Effector memory CD4-positive, alpha-beta T cell (primary cell): ENCODE measurements at places on chromosomes 5 and 9.

GRCh38 chr9:117945286-117945685, 241.1 kb downstream of the TLR4 start:
- no peak for DNase-seq

DNA sequence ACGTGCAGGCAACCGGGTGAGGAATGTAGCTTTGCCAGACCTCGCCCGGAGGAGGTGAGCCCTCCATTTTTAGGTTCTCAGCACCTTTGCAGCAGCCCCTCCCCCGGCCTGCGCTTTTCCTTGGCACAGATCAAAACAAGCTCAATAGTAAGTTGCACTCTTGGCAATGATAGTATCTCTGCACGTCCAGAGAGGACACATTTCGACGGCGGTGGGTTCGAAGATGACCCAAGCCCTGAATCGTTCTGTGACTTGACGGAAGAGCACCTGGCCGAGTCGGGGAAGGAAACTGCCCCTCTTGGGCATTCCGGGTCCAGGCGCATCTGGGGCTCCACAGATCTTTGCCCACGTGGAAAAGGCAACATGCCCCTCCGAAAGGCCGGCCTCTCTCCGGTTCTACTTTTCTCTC, 904 bp downstream of the GDNF start:
- DNase-seq, result no peak

GRCh38 chr9:22214497-22215031, 205.5 kb upstream of the CDKN2B start:
- DNase-seq, result no peak

DNA sequence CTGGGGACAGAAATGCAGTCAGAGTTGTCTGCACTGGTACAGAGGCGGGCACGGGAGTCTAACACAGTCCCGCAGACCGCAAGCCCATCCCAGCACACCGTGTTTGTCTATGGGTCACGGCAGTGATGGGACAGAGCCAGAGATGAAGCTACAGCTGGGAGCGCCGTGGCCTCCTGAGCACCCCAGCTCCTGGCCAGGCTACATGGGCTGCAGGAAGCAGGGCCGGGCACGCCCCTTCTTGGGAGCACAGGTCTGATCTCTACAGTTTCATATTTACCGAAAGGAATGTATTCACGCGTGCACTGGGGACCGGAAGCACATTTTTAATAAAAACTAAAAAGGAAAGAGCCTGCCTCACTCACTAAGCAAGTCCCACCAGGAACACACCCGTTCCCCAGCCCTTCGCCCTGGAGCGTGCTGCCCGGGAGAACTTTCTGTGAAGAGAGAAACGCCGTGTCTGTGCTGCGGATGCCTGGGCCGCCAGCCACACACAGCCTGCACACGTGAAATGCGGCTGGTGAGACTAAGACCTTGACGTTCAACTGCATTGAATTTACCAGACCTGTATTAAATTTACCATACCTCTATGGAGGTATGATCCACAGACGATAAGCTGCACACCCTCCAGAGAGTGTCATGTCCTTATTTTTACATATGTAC, 81.1 kb downstream of the VAV2 start:
- no peak for DNase-seq

DNA sequence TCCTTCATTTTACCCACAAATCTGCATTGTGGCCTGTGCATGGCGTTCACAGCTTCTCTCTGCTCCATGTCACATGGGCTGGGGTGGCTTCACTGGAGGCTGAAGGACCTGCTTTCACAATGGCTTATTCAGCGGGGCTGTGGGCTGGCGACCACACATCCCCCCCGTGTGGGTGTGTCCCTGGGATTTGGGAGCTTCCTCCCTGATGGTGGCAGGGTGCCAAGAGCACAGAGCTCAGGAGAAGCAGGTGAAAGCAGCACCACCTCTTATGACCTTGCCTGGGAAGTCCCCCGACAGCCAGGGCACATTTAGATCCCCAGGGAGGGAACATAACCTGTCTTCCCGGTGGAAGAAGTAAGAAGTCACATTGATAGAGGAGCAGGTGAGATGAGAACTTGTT, 5.0 kb upstream of the MED10 start:
- no peak for DNase-seq

- DNase-seq, result no peak
These were observed 93.8 kb downstream of the TTC39B start for GRCh38 chr9:15213249-15213648.

GRCh38 chr9:2727966-2728613, 10.8 kb downstream of the KCNV2 start:
- no peak for DNase-seq

GRCh38 chr5:78893940-78894677, 91.0 kb downstream of the ARSB start:
- DNase-seq, result no peak

DNA sequence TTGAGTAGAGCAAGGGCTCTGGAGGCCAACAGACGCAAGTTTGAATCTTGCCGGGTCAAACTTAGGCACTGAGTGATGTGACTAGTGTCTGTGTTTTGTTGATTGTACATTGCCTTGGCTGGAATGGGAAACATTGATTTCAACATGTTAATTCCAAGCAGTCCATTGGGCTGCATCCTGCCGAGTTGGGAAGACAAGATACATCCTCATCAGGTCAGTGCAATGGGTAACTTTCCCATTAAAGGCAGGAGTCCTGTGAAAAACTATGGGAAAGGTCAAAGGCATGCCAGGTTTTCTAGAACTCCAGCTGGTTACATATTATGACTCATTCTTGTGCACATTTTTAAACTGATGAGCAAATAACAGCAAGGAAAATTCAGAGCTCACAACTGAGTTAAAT, 126.5 kb upstream of the ABCA1 start:
- no peak for DNase-seq

- DNase-seq, result no peak
These were observed 70.0 kb upstream of the KLF9 start for GRCh38 chr9:70484232-70485130.

- no peak for DNase-seq
These were observed 1.9 kb upstream of the CLPTM1L start for GRCh38 chr5:1346627-1347440.

DNA sequence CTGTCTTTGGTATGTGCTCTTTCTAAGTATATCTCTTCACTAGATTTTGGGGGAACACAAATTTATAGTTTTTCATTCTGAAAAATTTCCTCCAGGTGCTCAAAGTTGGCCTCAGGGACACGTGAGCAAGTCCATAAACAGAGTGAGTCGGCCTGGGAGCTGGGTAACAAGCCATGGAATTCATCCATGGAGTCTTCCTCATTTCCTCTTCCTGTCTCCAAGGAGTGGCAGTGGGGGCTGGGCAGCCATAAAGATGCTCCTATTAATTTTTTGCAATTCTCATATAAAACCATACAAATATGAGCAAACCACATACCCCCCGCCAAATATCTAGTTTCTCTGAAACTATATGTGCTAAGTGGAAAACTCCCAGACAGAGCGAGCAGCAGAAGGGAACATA, 136.6 kb upstream of the OTULINL start:
- no peak for DNase-seq

- no peak for DNase-seq
These were observed 635 bp downstream of the FBN2 start for GRCh38 chr5:128537221-128537999.

DNA sequence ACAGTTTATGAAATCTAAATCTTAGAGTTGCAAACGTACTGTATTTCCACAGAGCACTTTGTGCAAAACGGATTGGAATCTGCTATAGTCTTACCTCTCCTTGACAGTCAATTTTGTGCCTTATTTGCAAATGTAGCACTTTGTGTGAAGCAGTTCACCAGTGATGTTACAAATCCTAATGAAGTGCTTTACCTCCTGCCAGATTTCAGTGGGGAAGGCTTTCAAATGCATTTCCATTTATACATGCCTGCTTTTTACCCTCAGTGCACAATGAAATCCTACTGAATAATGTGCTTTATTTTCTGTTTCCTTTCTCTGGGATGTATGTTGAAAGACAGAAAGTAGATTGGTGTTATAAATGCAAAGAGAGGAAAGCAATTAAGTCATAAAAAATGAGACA, 2141.6 kb upstream of the C9orf72 start:
- DNase-seq, result no peak

DNA sequence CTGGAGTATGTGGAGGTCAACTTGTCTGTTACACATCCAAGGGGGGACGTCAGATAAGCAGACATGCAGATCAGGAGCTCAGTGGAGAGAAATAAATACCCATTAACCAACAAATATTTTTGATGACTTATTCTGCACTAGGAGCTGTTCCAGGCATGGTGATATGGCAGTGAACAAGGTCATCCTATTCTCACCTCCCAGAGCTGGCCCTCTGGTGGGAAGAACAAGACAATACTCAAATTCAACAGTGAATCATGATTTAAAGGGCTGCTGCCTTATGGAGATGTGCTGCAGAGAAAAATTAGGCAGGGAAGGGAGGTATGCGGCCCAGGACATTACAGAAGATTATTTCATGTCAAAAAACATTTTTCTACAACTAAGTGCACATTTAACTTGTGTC, 36.5 kb downstream of the SYK start:
- no peak for DNase-seq

- DNase-seq, result no peak
These were observed 183.2 kb downstream of the TLR4 start for GRCh38 chr9:117887383-117887782.

DNA sequence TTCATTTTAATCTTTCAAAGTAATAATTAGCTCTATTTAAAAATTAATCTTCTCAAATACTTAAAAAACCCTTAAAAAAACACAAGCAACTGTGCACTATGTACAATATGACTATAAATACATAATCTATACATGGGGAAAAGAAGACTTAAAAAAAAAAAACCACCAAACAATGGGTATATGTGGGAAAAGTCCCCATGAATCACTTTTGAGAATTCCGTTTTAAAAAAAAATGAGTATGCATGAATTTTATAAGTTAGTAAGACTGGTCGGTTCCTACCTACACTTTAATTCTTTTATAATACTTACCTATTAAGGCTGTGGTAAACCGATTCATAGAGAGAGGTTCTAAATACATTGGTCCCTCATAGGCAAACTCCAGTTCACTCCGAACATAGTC, 27.7 kb downstream of the RNF145 start:
- DNase-seq, result no peak

DNA sequence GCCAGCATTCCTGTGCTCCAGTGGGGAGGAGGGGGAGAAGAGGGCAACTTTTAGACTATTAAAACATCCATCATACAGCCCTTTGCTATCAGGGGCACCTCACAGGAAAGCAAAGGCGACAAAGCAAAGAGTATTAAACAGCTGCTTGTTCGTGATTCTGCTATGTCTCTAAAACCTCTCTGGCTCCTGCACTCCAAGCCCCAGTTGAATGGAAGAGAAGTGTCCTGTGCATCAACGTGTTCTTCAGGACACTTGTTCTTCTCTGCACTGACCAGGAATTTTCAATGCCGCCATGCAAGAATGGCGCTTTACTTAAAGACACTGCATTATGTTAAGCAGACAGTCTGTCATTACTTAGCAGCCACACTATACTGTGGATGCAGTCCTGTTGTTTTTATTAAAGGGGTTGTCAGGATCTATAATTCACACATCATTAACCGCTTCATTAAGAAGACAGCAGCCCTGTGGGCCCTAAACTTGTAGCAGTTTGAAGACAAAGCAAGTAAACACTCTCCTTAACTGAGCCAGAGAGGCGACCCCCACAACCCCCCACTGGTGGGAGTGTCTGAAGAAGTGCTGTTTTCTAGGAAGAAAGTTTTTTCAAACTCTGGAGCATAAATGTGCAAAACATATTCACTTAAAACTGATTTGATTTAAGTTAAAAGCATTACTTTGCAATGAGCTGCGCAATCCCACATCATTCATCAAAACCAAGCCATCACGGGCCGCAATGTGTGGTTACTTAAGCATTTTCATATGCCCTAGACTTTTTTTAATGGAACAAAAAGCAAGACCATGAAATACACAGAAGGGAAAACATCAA, 164.5 kb downstream of the ZNF608 start:
- DNase-seq, result no peak

DNA sequence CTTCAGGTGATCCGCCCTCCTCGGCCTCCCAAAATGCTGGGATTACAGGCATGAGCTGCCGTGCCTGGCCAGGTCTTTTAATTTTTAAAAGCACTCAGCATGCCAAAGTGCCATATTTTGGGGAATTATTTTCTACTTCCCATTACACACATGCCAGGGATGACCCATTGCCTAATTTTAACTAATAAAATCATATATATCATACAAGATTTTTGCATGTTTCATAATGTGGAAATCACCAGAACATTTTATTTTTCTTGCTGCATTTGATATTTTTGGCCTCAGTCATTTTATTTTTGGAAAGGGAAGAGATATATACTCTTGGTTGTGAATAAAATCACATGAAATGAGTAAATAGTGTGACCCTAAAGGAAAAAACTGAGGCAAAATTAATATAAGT, 45.3 kb upstream of the TENT2 start:
- no peak for DNase-seq

DNA sequence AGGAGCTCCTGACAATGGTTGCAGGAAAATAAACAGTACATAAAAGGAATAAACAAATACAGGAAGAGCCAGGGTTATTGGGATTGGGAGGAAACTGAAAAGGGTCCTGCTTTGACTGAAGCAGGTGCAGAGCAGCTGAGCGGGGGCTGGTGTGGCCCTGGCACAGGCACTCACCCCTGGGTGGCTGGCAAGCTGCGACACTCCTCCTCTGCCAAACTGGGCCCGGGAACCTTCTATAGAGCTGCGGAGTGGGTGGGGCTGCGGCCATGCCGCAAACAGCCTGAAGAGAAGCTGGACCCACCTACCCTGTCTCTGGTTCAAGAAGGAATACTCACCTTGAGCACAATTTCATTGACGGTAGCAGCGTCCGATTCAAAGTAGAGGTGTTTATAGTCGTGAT, 182.5 kb downstream of the GAPVD1 start:
- no peak for DNase-seq

GRCh38 chr9:126677188-126678084, 63.7 kb downstream of the LMX1B start:
- DNase-seq, result no peak

- DNase-seq, result no peak
These were observed 10.7 kb upstream of the STK32A start for GRCh38 chr5:147223948-147224791.

- DNase-seq, result no peak
These were observed 44.8 kb downstream of the PTPN3 start for GRCh38 chr9:109453210-109453842.

DNA sequence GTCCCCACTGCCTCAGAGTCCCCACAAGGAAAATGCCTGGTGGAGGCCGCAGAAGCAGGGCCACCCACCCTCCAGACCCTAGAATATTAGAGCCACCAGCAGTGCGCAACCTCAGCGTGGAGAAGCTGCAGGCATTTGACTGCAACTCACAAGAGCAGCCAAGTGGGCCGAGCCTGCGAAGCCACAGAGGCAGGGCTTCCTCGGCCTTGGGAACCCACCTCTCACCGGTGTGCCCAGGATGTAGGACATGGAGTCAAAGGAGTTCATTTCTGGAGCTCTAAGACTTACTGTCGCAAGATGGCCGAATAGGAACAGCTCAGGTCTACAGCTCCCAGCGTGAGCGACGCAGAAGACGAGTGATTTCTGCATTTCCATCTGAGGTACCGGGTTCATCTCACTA, 397.9 kb upstream of the PIK3R1 start:
- no peak for DNase-seq

- no peak for DNase-seq
These were observed 115.1 kb downstream of the GABBR2 start for GRCh38 chr9:98593354-98594253.

- DNase-seq, result no peak
These were observed 85.0 kb downstream of the ADRB2 start for GRCh38 chr5:148911386-148911785.
